ENCODE measurements at places on chromosomes 1 and 21. TPM values are rescaled to one million over a fixed set of nuclear protein-coding genes. Genes with fewer than 3 reads are reported as not detected.
A peak's percentile ranks its signal among the peaks of the same experiment; 100 is the strongest.

GRCh38 chr21:39182016-39182415 is 1.2 kb downstream of the PSMG1 start:
- H3K36me3 ChIP-seq: peaks cover 19% of the 10 kb centered on the region
- peak overlapping the region; percentile 92 for H3K27ac ChIP-seq
- peaks cover 35% of the 10 kb centered on the region for H3K4me1 ChIP-seq
- peak overlapping the region; percentile 97 for H3K4me3 ChIP-seq
- no peak for DNase-seq

GRCh38 chr1:219422811-219423598 is 189.9 kb downstream of the ZC3H11B start:
- no peaks in the 10 kb centered on the region for H3K36me3 ChIP-seq
- no peak for DNase-seq
- H3K27me3 ChIP-seq: no peaks in the 10 kb centered on the region
- H3K27ac ChIP-seq: no peak overlapping the region
- H3K4me1 ChIP-seq: no peaks in the 10 kb centered on the region
- H3K4me3 ChIP-seq: no peak overlapping the region

DNA sequence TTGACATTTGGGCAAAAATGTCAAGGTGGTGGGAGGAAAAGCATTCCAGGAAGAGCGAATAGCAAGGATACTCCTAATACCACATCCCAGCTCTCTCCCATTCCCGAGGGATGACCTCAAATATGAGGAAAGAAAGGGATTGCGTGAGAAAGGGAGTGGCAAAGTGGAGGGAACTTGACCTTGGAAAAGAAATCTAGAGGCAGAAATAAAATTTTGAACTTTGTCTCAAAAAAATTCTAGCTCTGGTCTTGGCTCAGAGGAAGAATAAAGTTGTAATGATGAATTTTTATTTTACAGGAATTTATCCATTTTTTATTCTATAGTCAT is 127.8 kb downstream of the TBX19 start:
- no peak overlapping the region for H3K4me3 ChIP-seq
- no peaks in the 10 kb centered on the region for H3K36me3 ChIP-seq
- no peak for DNase-seq
- H3K4me1 ChIP-seq: peaks cover 5% of the 10 kb centered on the region
- no peaks in the 10 kb centered on the region for H3K27me3 ChIP-seq

DNA sequence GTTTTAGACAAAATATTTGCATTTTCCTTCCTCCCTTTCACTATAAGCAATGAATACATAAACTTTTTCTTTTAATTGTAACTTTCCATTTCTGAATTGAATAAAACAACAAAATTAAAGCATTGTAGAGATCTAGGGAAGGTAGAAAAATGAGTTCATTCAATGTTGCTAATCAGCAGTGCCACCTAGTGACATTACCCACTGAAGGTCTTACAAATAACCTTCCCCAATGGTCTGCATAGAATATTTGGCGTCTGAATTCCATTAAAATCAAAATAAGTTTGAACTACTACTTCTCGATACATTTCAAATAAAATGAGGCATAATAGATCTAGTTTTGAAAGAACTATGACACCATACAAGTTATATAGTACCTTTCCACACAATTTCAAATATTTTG is 19.6 kb downstream of the FH start:
- no peaks in the 10 kb centered on the region for H3K4me1 ChIP-seq
- H3K27ac ChIP-seq: no peak overlapping the region
- no peak for DNase-seq
- H3K27me3 ChIP-seq: no peaks in the 10 kb centered on the region
- peaks cover 26% of the 10 kb centered on the region for H3K36me3 ChIP-seq

DNA sequence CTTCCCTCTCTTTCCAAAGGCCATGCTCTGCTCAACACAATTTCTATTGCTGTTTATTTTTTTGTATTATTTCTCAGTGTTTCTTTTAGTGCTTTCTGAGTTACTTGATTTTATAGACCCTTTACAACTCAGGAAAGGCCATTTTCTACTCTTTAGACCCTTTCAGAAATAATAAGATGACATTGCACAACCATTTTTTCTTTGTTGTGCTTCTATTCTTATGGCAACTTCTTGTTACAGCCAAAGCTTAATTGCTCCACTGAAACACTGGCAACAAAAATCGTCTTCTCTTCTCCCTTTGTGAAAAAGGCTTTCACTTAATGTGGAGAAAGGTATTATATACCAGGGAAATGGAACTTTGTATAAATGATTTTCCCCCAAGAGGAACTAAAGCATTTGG is 39.0 kb upstream of the SAMSN1 start:
- H3K4me1 ChIP-seq: peaks cover 4% of the 10 kb centered on the region
- no peak overlapping the region for H3K4me3 ChIP-seq
- no peaks in the 10 kb centered on the region for H3K27me3 ChIP-seq

DNA sequence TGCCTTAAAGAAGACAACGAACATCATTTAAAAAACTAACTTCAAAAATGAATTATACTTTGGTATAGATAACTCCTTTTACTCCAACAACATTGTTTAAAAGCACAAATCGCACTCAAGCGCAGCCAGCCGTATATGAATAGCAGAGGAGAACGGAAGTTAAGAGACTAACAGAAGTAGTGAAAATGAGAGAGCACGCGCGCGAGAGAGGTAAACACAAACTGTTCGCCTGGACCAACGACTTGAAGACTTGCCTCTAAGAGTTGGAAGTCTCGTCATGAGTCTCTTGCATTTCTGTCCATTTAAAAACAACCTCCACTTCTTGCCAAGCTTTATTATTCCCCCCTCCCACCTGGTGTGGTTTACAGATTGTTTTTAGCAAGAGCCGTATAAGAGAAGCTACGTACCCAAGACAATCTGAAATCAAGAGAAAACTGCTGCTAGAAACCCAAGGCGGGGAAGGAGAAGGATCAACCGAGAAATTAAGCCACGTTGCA is 479 bp downstream of the SELENOF start:
- DNase-seq: no peak
- H3K4me1 ChIP-seq: peaks cover 23% of the 10 kb centered on the region
- H3K4me3 ChIP-seq: no peak overlapping the region
- H3K36me3 ChIP-seq: peaks cover 12% of the 10 kb centered on the region

DNA sequence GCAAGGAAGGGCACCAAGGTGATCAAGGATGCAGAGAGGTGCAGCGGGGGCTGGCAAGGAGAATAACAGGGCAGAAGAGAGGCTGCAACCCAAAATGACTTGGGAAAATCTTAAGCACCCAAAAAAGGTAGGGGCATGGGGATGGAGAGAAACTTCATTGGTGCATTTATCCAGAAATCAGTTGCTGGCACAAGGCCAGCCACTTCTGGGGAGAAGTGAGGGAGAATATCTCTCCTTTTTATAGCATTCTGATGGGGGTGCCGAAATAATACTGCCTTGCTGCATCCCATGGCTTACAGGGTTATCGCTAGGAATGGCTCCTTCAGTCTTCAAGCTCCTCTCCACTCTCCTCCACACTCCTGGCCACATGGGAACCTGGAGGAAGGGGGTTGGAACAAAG is 47.9 kb downstream of the SUSD4 start:
- peaks cover 4% of the 10 kb centered on the region for H3K4me1 ChIP-seq
- H3K27ac ChIP-seq: no peak overlapping the region
- H3K36me3 ChIP-seq: no peaks in the 10 kb centered on the region
- DNase-seq: no peak

DNA sequence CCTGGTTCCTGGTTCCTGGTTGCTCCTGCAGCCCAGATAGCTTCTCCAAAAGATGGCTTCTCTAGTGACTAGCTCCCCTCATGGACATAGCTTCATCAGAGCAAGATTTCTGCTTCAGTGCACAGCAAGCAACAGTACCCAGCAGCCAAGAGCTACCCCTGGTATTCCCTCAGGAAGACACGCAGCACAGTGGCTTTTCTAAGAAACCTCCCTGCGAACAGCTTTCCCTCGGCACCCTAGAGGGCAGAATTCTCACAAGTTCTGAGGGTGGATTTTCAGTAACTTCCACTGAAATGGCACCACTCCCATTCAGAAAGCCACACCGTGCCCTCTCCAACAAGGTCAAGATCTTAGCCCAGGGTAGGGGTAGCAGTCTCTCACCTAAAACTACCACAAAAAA is 128.2 kb downstream of the EIF4G3 start:
- no peak overlapping the region for H3K4me3 ChIP-seq
- H3K4me1 ChIP-seq: peaks cover 11% of the 10 kb centered on the region
- no peaks in the 10 kb centered on the region for H3K27me3 ChIP-seq
- peaks cover 13% of the 10 kb centered on the region for H3K36me3 ChIP-seq
- H3K27ac ChIP-seq: no peak overlapping the region

DNA sequence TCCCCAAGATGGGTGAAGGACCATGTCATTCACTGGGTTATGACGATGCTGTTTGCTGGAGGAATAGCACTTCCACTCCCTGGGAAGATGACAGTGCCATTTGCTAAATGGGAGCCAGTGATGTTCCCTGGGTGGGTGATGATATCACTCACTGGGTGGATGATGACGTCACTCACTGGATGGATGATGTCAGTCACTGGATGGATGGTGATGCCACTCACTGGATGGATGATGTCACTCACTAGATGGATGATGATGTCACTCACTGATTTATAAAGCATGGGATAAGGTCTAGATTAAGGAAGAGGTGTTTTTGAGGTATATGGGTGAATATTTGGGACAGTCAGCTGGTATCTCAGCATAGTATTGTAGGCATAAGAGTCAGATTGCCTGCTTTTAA is 457.2 kb downstream of the AJAP1 start:
- no peak overlapping the region for H3K27ac ChIP-seq
- no peak overlapping the region for H3K4me3 ChIP-seq
- no peaks in the 10 kb centered on the region for H3K36me3 ChIP-seq
- H3K27me3 ChIP-seq: peaks cover 48% of the 10 kb centered on the region

- no peak overlapping the region for H3K27ac ChIP-seq
- DNase-seq: no peak
- peaks cover 3% of the 10 kb centered on the region for H3K27me3 ChIP-seq
- H3K36me3 ChIP-seq: no peaks in the 10 kb centered on the region
These were observed 4.1 kb upstream of the TMEM52 start for GRCh38 chr1:1922956-1923833.

- no peaks in the 10 kb centered on the region for H3K36me3 ChIP-seq
- H3K4me1 ChIP-seq: no peaks in the 10 kb centered on the region
- no peak for DNase-seq
- no peak overlapping the region for H3K4me3 ChIP-seq
- H3K27me3 ChIP-seq: peaks cover 19% of the 10 kb centered on the region
These were observed 7.9 kb upstream of the AQP10 start for GRCh38 chr1:154313066-154313356.

DNA sequence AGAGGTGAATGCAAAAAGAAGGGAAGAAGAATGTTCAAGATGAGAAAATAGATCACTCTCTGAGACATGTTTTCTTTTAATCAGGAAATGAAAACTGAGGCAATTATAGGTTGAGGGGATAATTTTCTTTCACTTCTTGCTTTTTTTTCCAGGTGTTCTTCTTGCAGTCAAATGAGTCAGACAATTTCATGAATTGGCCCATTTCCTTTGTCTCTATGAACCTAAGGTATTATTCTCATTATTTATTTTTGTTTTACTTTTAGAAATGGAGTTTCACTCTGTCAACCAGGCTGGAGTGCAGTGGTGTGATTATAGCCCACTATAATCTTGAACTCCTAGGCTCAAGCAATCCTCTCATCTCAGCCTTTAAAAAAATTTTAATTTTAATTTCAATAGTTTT is 3.5 kb upstream of the VASH2 start:
- H3K27ac ChIP-seq: no peak overlapping the region
- no peak overlapping the region for H3K4me3 ChIP-seq
- no peaks in the 10 kb centered on the region for H3K27me3 ChIP-seq
- H3K4me1 ChIP-seq: peaks cover 7% of the 10 kb centered on the region
- no peaks in the 10 kb centered on the region for H3K36me3 ChIP-seq
- no peak for DNase-seq

GRCh38 chr1:248790456-248790855 is 34.9 kb upstream of the LYPD8 start:
- H3K27me3 ChIP-seq: no peaks in the 10 kb centered on the region
- H3K4me3 ChIP-seq: no peak overlapping the region
- no peak for DNase-seq
- peaks cover 1% of the 10 kb centered on the region for H3K36me3 ChIP-seq
- no peaks in the 10 kb centered on the region for H3K4me1 ChIP-seq

- DNase-seq: no peak
- H3K36me3 ChIP-seq: peaks cover 9% of the 10 kb centered on the region
- no peak overlapping the region for H3K27ac ChIP-seq
- H3K4me3 ChIP-seq: no peak overlapping the region
These were observed 13.6 kb downstream of the EVA1C start for GRCh38 chr21:32426066-32426465.

DNA sequence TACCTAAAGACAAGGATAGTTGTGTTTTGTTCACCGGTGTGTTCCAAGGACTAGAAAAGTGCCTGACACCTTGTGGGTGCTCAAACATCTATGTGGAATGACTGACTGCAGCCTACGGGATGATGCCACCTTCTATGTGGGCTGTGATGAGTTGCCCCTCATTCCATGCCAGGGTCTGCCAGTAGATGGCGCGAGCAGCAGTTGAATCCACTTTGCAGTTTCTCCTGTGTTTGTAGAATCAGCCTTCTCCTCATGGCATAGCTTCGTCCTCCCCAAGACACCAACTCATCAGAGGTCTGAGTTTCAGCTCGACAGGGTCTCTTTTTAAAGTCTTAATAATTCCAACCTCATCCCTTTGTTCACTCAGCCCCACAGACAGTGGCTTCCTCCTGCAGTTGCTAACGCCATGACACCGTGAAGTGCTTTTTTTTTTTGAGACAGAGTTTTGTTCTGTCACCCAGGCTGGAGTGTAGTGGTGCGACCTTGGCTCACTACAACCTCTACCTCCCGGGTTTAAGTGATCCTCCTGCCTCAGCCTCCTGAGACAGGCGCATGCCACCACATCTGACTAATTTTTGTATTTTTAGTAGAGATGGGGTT is 133.7 kb downstream of the CAPN8 start:
- no peak for DNase-seq
- H3K36me3 ChIP-seq: no peaks in the 10 kb centered on the region
- H3K4me1 ChIP-seq: no peaks in the 10 kb centered on the region
- H3K27ac ChIP-seq: no peak overlapping the region
- peaks cover 77% of the 10 kb centered on the region for H3K27me3 ChIP-seq
- H3K4me3 ChIP-seq: no peak overlapping the region

DNA sequence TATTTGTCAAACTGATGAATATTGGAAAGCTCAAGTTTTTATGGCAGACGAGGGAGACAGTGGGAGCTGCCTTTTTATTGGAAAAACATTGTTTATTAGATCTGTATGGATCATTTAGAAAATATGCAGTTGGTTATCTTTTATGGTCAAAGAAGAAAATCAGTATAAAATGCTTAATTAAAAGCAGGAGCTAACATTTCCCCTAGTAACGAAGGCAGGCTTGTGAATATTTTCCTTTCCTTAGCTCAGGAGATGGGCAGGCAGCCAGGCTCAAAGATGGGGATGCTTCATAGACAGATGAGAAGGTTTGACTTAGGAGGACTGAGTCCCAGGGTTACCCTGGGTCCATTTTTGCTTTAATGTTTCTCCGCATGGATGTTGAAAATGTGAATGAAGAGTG is 26.0 kb downstream of the ROR1 start:
- H3K36me3 ChIP-seq: no peaks in the 10 kb centered on the region
- no peak overlapping the region for H3K4me3 ChIP-seq

Gene CD84
- not detected for total RNA-seq

Gene YBEY
- total RNA-seq: 17.7 TPM

Gene CYP2J2
- total RNA-seq: 2.9 TPM

Gene AMY1A
- total RNA-seq: not detected

Gene RGS4
- total RNA-seq: 39.9 TPM

Gene TMCO4
- 19.4 TPM for total RNA-seq

Gene KRTAP22-1
- not detected for total RNA-seq

Gene TNFRSF1B
- 2.9 TPM for total RNA-seq

Gene SLAMF9
- total RNA-seq: not detected

Gene CDKN2C
- total RNA-seq: 0.63 TPM

Gene TTLL7
- 13.3 TPM for total RNA-seq

Gene ADGRL4
- total RNA-seq: 0.07 TPM

Gene SLC2A1
- total RNA-seq: 786 TPM

Gene CYP4B1
- 0.27 TPM for total RNA-seq

Gene FASLG
- total RNA-seq: not detected

Gene KIF21B
- total RNA-seq: 6.9 TPM

Gene LY9
- total RNA-seq: not detected

Gene MCOLN2
- 0.82 TPM for total RNA-seq

Gene ENSA
- 115 TPM for total RNA-seq

Gene BCAN
- 0.78 TPM for total RNA-seq

Gene TNN
- total RNA-seq: 2.0 TPM

Data from mesothelial cell of epicardium (in vitro differentiated cells).